Tibial nerve (tissue), 4 donors: ENCODE measurements at places on chromosomes 16 and 17.

GRCh38 chr16:67164599-67165061 is at the start of gene HSF4:
Gene HSF4, plus strand, starts transcription at chr16:67164745. Its CDS starts 67 bp downstream, at chr16:67164812.
- H3K4me1 ChIP-seq: peaks cover 41% of the 10 kb centered on the region
- H3K36me3 ChIP-seq: no peaks in the 10 kb centered on the region
- peak within 1 kb of the TSS; percentile 62 for H3K27ac ChIP-seq
- no peak for DNase-seq
- H3K4me3 ChIP-seq: peak within 1 kb of the TSS; percentile 49
- no peaks in the 10 kb centered on the region for H3K27me3 ChIP-seq

- DNase-seq: no peak
- H3K4me3 ChIP-seq: no peak overlapping the region
- H3K27ac ChIP-seq: no peak overlapping the region
Measured at GRCh38 chr16:87028481-87029320, 288.5 kb downstream of the C16orf95 start.

- H3K36me3 ChIP-seq: no peaks in the 10 kb centered on the region
- no peak overlapping the region for H3K4me3 ChIP-seq
- DNase-seq: no peak
- no peaks in the 10 kb centered on the region for H3K4me1 ChIP-seq
Measured at GRCh38 chr17:68057531-68057952, 22.0 kb downstream of the KPNA2 start.

- peaks cover 3% of the 10 kb centered on the region for H3K36me3 ChIP-seq
- no peak overlapping the region for H3K4me3 ChIP-seq
- no peak overlapping the region for H3K27ac ChIP-seq
- no peaks in the 10 kb centered on the region for H3K4me1 ChIP-seq
Measured at GRCh38 chr17:81542431-81543338, 9.5 kb downstream of the FAAP100 start.

DNA sequence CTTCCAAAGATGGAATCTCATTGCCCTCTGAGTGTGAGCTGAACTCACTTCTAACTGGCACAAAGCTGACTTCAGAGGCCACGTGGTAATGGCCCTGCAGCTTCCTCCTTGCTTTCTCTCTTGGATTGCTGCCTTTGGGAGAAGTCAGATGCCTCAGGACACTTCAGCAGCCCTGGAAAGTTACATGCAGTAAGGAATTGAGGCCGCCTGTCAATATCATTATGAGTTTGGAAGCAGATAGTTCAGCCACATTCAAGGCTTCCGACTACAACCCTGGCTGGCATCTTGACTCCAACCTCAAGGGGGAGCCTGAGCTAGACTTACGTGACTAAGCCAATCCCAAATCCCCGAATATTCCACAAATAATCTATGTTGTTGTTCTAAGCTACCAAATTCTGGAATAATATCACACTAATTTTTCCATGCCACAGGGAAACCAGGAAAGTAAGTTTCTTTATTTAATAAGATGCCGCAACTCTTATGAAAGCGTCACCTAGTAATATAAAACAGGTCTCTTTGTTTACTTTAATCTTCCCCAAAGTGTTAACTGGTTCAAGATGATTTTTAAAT is 13.6 kb downstream of the CEP20 start:
- peaks cover 56% of the 10 kb centered on the region for H3K36me3 ChIP-seq
- H3K4me1 ChIP-seq: no peaks in the 10 kb centered on the region
- no peak overlapping the region for H3K4me3 ChIP-seq
- no peaks in the 10 kb centered on the region for H3K27me3 ChIP-seq

DNA sequence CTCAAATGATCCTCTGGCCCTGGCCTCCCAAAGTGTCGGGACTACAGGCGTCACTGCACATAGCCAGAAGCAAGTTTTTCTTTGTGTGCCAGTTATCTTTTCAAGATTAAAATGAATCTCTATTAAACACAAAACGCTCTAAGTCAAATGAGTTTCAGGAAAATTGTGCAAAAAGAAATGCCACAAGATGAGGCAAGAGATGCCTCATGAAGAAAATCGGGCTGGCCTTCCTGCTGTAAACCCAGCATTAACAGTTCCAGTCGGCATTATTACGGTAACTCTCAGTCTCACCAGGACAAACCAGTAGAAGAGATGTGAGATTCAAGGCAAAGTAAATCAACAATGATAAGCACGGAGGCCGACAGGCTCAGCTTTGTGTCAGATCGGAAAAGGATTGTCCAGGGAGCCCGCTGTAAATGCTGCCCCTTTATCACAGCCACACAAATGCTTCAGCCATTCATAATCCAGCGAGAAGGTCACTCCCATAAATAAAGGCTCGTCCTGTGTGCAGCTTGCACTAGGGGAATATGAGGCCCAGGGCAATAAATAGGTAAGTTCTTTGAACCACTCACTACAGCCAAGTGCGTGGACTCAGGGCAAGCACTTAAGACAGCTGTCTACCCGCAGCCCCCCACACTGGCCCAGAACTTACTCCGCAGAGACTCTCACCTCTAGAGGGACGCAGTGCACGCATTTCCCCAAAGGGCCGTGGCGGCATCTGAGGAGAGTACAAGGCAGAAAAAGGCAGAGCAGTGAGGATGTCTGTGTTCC is 27.2 kb downstream of the NPLOC4 start:
- H3K27ac ChIP-seq: no peak overlapping the region
- no peak overlapping the region for H3K4me3 ChIP-seq
- no peaks in the 10 kb centered on the region for H3K36me3 ChIP-seq
- H3K27me3 ChIP-seq: no peaks in the 10 kb centered on the region

GRCh38 chr16:87671715-87672270 is 69.5 kb downstream of the JPH3 start:
- H3K27me3 ChIP-seq: peaks cover 41% of the 10 kb centered on the region
- H3K36me3 ChIP-seq: no peaks in the 10 kb centered on the region
- no peaks in the 10 kb centered on the region for H3K4me1 ChIP-seq
- no peak for DNase-seq
- H3K4me3 ChIP-seq: no peak overlapping the region

DNA sequence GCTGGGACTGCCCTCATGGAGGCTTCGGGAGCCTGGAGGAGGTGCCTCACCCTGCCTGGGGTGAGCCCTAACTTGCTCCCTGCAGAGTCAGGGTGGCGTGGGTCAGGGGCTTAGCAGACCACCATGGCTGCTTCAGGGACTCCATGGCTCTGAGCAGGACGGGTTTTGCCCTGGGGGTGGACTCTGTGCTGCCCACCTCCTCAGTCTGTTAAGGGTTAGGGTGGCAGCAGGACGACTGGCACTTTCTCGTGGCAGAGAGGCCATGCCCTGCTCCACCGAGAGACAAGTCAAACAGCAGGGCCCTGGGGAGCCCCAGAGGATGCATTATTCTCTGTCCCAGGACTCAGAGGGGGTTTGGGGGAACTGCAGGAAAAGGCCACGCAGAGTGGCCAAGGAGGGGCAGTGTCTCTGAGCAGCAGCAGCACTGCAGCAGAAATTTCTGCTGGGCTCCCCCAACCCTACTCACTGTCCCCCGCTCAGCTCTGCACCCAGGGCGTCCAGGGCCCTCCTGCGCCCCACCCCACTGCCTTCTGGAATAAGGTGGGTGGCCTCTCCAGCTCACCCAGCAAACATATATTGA is 1.8 kb upstream of the PRSS22 start:
- no peaks in the 10 kb centered on the region for H3K4me1 ChIP-seq
- DNase-seq: no peak

DNA sequence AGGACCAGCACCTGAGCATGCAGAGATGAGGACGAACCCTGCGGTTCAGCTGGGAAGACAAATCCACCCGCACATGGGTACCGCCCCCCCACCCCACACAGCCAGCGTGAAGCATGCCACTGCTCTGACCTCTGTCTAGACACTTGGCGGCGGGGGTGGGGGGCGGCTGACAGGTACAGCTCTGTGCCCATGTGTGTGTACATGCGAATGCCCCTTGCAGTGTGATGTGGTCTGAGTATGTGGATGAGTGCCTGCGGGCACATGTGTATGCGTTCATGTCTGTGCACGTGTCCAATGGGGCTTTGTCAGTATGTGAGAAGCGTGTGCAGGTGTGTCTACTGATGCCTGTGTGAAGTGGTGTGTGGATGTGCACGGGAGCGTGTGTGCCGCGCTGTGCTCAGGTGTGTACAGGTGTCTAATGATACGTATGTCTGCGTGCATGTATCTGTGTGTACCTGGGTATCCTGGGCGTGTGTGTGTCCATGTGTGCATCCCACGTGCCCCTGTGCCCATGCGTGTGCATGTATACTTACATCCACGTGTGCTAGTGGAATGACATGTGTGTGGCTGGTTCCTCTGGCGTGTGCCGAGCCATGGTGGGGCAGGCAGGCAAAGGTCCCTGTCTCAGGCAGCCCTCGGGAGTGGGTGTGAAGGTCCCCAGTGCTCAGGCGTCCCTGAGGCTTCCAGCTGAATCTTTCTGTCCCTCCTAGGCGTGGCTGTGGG is 636 bp upstream of the RAP1GAP2 start:
- H3K36me3 ChIP-seq: no peaks in the 10 kb centered on the region
- H3K4me3 ChIP-seq: peak overlapping the region; percentile 38
- peaks cover 29% of the 10 kb centered on the region for H3K27me3 ChIP-seq
- no peak overlapping the region for H3K27ac ChIP-seq

DNA sequence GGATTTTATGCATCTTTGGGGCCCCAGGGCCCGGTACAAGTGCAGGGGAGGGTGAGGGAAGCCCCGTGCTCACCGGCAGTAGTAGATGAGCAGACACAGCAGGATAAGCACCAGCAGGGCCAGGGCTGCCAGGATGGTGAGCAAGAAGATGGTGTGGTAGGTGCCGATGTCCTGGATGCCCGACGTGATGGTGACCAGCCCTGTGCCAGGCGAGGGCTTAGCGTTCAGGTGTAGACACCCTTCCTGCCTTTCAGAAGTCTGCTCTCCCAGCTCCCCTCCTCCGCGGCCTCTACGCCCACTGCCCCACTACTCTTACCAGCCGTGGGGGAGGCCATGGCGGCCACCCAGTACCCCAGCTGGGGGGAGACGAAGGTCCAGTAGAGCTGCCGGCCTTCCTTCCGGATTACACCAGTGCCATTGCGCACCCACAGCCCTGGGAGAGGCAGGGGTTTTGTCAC is 8.0 kb downstream of the FAM171A2 start:
- no peak overlapping the region for H3K27ac ChIP-seq
- DNase-seq: no peak
- no peak overlapping the region for H3K4me3 ChIP-seq
- no peaks in the 10 kb centered on the region for H3K4me1 ChIP-seq
- H3K27me3 ChIP-seq: no peaks in the 10 kb centered on the region
- no peaks in the 10 kb centered on the region for H3K36me3 ChIP-seq

- no peak overlapping the region for H3K27ac ChIP-seq
- H3K27me3 ChIP-seq: no peaks in the 10 kb centered on the region
- peaks cover 25% of the 10 kb centered on the region for H3K4me1 ChIP-seq
- no peaks in the 10 kb centered on the region for H3K36me3 ChIP-seq
Measured at GRCh38 chr17:9022573-9023391, 1.5 kb downstream of the NTN1 start.

DNA sequence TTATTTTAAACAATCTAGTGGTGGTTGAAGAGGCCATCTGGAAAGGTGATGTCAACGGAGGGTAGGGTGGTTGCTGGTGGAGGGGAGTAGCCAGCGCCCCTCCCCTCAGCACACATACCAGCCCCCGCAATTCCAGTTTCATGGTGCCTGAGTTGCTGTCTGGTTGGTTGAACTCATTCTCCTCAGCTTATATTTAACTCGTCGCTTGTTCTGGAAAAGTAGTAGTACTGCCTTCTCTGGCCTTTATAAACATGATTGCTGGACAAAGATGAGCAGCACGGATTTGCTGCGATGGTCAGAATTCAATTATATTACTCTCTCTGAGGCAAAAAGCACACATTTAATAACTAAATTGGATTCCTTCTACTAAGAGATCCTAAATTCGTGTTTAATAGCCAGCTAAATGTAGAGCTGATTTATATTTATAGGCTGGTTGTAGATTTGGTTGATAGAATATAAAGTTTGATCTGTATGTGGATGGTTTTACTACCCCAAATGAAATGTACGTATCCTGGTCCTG is 238.0 kb upstream of the TBX2 start:
- no peaks in the 10 kb centered on the region for H3K36me3 ChIP-seq
- no peaks in the 10 kb centered on the region for H3K4me1 ChIP-seq
- H3K27me3 ChIP-seq: no peaks in the 10 kb centered on the region
- H3K27ac ChIP-seq: no peak overlapping the region

GRCh38 chr17:77864234-77865111 is 94.0 kb upstream of the TNRC6C start:
- H3K4me3 ChIP-seq: no peak overlapping the region
- no peaks in the 10 kb centered on the region for H3K36me3 ChIP-seq

DNA sequence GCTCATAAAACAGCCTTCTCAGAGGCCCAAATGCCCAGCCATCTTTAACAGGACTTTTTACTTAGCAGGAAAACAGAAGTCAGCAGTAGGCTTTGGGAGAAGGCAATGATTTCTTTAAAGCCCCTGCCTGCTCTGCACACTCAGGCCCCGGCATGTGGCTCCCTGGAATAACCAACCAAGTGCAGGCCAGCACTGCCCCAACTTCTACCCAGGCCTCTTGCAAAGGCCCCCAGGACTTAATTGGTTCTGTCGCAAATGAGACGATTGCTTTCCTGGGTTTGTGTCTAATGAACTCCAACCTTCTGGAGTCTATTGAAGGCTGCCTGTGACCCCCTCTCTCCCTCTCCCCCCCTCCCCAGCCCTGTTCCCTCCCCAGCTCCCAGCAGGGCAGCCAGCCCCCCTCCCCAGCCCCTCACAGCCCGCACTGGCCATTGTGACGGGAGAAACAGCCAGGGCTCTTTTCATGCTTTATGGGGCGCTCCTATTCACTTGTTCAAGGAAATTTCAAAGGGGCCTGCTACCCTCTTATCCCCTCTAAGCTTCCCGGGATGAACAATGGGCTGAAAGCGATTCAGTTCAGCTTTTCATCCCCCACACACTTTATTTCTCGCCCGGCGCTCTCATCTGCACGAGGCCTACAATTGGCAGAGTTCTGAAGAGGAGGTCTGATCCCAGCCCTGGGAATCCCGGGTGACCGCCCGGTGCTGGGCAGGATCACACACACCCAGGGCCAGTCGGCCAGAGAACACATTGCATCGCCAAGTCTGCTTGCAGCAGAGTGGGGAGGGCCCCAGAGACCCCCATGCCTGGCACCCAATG is 15.5 kb downstream of the AXIN2 start:
- no peak overlapping the region for H3K27ac ChIP-seq
- H3K36me3 ChIP-seq: no peaks in the 10 kb centered on the region
- no peak for DNase-seq
- no peaks in the 10 kb centered on the region for H3K4me1 ChIP-seq
- H3K4me3 ChIP-seq: no peak overlapping the region
- H3K27me3 ChIP-seq: no peaks in the 10 kb centered on the region

DNA sequence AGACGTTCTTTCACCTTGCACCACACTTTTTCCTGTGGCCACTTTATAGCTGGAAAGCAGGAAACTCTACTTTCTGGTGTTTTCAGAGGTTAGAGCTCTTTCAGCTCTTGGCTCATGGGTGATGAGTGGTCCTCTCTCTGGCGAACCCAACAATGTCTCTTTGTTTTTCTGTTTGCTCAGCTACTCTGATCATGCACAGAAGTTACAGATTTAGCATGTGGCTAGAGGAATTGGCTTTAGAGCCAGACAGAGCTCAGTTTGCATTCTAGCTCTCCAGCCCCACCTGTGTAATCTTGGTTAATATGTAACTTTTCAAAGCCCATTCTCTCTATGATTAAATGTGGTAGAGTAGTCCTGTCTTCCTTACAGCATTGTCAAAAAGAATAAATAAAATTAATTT is 225.2 kb downstream of the HAPSTR1 start:
- H3K27ac ChIP-seq: no peak overlapping the region
- no peak for DNase-seq
- H3K27me3 ChIP-seq: no peaks in the 10 kb centered on the region
- no peaks in the 10 kb centered on the region for H3K4me1 ChIP-seq
- no peak overlapping the region for H3K4me3 ChIP-seq
- H3K36me3 ChIP-seq: no peaks in the 10 kb centered on the region
